ENCODE measurements at places on chromosomes 5 and 9.

GRCh38 chr5:149853331-149853648 is 91.3 kb downstream of the PDE6A start:
- no peak for DNase-seq

DNA sequence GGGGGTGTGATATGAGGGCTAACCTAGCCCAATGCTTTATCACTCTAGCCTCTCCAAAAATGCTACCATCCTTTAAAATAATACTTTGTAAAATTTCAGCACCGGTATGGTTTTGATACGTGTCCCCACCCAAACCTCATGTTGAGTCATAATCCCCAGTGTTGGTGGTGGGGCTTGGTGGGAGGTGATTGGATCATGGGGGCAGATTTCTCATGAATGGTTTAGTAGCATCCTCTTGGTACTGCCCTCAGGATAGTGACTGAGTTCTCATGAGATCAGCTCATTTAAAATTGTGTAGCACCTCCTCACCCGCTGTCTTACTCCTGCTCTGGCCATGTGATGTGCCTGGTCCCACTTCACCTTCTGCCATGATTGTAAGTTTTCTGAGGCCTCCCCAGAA is 35.0 kb upstream of the ANKH start:
- no peak for DNase-seq

DNA sequence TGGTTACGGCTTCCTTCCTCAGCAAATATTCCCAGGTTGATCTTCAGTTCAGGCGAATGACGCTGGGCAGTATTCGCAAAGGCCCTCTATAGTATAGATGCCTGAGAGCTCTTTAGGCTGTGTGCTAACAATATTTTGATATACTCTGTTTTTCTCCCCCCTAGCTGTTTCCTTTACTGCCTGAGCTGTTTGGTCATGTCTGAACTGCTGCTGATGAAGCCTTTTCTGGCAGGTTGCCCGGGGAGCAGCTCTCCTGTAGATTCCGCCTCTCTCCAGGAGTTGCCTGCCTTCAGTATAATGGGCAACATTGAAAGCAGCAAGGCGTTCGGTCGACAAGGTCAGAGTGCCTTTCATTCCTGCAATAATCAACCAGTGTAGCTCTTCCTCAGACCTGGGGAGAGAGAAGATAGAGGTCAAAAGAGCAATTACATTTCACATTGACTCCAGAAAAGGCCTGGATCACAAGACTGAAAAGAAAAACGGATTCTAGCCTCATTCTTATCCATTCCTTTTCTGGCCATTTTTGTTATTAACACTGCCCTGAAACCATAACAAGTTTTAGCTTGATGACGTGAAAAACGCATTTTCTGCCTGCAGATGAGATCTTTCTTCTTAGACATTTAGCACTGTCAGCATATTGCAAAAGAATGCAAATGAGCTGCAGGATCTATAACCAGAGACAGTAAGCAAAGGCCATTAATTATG is 60.1 kb upstream of the ZNF608 start:
- peak; percentile 95 for DNase-seq

DNA sequence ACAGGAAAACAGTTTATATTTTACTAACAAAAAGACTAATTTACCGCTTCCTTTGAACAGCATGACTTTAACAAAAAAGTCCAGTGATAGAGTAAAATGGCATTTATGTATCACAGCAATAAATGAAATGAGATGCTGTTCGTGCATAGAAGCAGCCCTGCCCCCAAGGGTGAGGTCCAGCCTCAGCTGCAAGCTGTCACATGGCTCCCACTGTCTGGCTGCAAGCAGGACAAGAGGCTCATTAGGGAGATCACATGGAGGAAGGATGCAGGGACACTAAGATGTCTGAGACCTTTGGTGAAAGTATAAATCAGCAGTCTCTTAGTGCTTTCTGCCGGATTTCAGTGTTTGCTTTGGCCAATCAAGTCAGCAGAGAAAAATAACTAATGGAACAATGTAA is 23.0 kb downstream of the GDNF start:
- DNase-seq, result peak; percentile 73

DNA sequence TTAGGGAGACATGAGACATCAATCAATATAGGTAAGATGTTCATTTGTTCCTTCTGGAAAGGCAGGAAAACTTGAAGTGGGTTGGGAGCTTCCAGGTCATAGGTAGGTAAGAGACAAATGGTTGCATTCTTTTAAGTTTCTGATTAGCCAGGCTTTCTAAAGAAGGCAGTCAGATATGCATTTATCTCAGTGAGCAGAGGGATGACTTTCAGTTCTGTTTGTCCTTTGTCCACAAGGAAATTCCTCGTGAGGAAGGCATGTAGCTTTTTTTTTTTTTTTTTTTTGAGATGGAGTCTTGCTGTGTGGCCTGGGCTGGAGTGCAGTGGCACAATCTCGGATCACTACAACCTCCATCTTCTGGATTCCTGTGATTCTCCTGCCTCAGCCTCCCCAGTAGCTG is 155.3 kb upstream of the ABCA1 start:
- DNase-seq, result no peak

- no peak for DNase-seq
Measured at GRCh38 chr9:128253140-128253990, 22.4 kb downstream of the GOLGA2 start.

GRCh38 chr5:57703721-57704120 is 221.1 kb upstream of the ACTBL2 start:
- DNase-seq, result no peak

- DNase-seq, result no peak
Measured at GRCh38 chr5:96590796-96591195, 71.4 kb upstream of the CAST start.

GRCh38 chr5:68834491-68834981 is 259.3 kb upstream of the SLC30A5 start:
- DNase-seq, result no peak

DNA sequence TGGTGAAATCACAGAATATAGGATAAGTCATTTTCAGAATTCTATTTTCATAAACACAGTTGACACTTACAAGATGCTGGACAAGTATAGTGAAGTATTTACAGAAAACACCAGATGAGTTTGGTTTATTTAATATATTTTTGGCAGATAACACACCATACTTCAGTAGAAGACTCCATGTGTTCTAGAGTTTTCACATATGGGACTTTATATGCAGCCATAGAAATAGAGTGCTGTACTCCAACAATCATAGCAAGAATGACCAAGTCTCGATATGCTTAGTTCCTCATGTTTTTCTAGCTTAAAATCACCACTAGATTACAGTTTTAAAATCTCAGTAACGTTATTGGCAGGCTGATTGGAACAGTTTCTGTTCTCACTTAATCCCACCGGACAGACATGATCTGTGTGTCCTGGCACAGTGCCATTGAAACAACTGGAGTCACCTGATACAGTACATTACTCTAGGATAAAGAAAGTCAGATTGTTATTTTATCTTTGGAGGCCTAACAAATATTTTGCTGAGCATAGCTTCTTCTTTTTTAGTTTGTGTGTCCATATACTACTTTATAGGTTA is 45.8 kb upstream of the ERBIN start:
- no peak for DNase-seq

- no peak for DNase-seq
Measured at GRCh38 chr5:68012831-68013230, 202.7 kb upstream of the PIK3R1 start.

- DNase-seq, result no peak
Measured at GRCh38 chr9:2053883-2054845, 39.0 kb downstream of the SMARCA2 start.

DNA sequence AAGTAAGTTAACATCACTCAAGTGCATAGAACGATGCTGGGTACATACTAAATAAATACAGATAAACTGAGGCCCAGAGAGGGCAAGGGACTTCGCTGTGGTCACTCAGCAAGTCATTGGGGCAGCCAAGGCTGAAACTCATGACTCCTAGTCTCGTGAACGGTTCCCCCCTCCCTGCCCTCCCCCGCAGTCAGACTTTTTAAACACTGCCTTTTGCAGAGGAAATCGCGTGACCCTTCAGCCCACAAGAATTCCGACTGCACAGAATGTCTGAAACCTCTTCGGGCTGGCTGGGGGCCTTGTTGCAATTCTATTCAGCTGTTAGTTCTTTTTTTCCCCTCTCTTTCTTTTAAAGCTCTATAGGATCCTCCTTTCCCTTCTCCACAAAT is 28.1 kb downstream of the NEK6 start:
- no peak for DNase-seq

GRCh38 chr5:170226661-170227060 is 6.1 kb upstream of the C5orf58 start:
- no peak for DNase-seq

- DNase-seq, result no peak
Measured at GRCh38 chr5:83848941-83849340, 128.3 kb upstream of the HAPLN1 start.

GRCh38 chr9:109253637-109254284 is 67.1 kb downstream of the EPB41L4B start:
- no peak for DNase-seq

- DNase-seq, result no peak
Measured at GRCh38 chr5:36270175-36270574, 28.4 kb upstream of the NADK2 start.

GRCh38 chr9:883011-883410 is 41.5 kb downstream of the DMRT1 start:
- DNase-seq, result no peak

DNA sequence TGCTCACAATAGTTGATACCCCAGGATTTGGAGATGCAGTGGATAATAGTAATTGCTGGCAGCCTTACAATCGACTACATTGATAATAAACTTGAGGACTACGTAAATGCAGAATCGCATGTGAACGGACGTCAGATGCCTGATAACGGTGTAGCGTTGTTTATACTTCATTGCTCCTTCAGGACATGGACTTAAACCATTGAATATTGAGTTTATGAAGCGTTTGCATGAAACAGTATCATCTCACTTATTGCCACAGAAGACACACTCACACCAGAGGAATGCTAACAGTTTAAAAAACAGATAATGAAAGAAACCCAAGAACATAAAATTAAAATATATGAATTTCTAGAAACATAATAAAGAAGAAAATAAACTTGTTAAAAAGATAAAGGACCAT is 101.6 kb downstream of the GABBR2 start:
- no peak for DNase-seq

GRCh38 chr9:84699984-84700383 is 30.5 kb downstream of the NTRK2 start:
- DNase-seq, result no peak

DNA sequence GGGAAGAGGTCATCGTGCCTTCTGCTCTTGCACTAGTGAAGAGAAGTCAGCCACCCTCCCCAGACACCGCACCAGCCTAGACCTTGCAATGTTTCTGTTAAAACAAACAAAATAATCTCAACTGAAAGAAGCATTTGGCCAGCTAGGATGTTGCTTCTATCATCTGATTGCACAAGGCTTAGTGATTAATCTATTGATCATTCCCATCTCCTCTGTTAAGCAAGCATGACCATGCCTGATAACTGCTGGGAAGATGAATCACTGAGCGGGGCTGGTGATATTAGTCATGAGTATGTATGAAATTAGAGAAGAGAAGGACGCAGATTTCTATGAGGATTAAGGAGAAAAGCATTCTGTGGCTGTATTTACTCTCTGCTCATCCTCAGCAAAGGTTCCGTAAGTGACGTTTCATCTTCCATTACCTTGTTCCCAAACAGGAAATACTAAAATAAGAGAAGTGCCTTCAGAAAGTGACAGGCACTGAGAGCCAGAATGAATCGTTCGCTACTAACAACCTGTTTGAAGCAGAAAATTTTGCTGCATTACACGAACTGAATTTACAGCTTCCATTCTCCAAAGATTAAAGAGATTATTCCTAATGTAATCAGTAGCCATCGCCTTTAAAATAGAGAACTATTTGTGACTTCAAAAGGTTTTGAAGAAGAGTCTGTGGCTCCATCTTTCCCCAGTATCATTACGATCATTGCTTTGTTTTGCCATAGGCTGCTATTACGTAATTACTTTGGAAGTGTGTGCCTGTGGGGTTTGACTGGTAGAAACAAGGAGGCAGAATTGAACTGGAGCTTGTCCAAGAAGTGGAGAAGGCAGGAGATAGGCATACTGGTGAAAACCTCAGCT is 219.1 kb downstream of the MED10 start:
- no peak for DNase-seq

GRCh38 chr5:170142196-170142595 is 36.5 kb downstream of the FOXI1 start:
- no peak for DNase-seq

- DNase-seq, result no peak
Measured at GRCh38 chr5:106423109-106423897, 1247.4 kb downstream of the EFNA5 start.
